Smooth muscle cell of bladder (primary cell): ENCODE measurements at places on chromosomes 2 and 18. TPM values are rescaled to one million over a fixed set of nuclear protein-coding genes. Genes with fewer than 3 reads are reported as not detected.

Gene GKN1
- total RNA-seq, result not detected in 2 replicates

Gene ATL2
- 40.7 and 47.5 TPM in 2 replicates for total RNA-seq

Gene CHRNG
- not detected in 2 replicates for total RNA-seq

Gene PTH2R
- under 0.01 TPM in 1 of 2 replicates, not detected in the other for total RNA-seq

Gene NR4A2
- 0.09 and 1.00 TPM in 2 replicates for total RNA-seq

Gene C18orf54
- total RNA-seq, result 1.1 and 1.3 TPM in 2 replicates

Gene OSR1
- 12.1 and 36.5 TPM in 2 replicates for total RNA-seq

Gene SMYD5
- 12.7 and 17.1 TPM in 2 replicates for total RNA-seq

Gene GALR1
- total RNA-seq, result not detected in 2 replicates

Gene G6PC2
- total RNA-seq, result not detected in 2 replicates

Gene STK25
- 140 and 173 TPM in 2 replicates for total RNA-seq

Gene CASP10
- 6.4 and 9.1 TPM in 2 replicates for total RNA-seq

Gene UPP2
- not detected in 2 replicates for total RNA-seq

Gene ATP6V1C2
- under 0.01 TPM in 1 of 2 replicates, not detected in the other for total RNA-seq

Gene NOP58
- total RNA-seq, result 34.4 and 41.9 TPM in 2 replicates

Gene HOXD13
- total RNA-seq, result 0.09 and 0.28 TPM in 2 replicates

Gene SH3RF3
- total RNA-seq, result 2.6 and 3.7 TPM in 2 replicates

Gene EIF2B4
- 30.0 and 33.3 TPM in 2 replicates for total RNA-seq

Gene FKBP1B
- 7.0 and 9.4 TPM in 2 replicates for total RNA-seq

Gene GCG
- total RNA-seq, result 0.14 TPM in 1 of 2 replicates, not detected in the other

Gene GPR45
- not detected in 2 replicates for total RNA-seq

Gene REG3A
- not detected in 2 replicates for total RNA-seq

Gene PAIP2B
- 0.85 and 0.92 TPM in 2 replicates for total RNA-seq

Gene IL36A
- total RNA-seq, result not detected in 2 replicates

Gene SANBR
- total RNA-seq, result 10.1 and 11.7 TPM in 2 replicates

Gene GPR17
- not detected in 2 replicates for total RNA-seq

Gene CPLX4
- not detected in 2 replicates for total RNA-seq

Gene TFCP2L1
- total RNA-seq, result under 0.01 TPM in 1 of 2 replicates, not detected in the other

Gene CTIF
- total RNA-seq, result 31.4 and 43.4 TPM in 2 replicates

Gene ABCA12
- under 0.01 TPM in 2 replicates for total RNA-seq

Gene FIGN
- total RNA-seq, result 0.43 and 0.65 TPM in 2 replicates

Gene KCNF1
- 0.14 TPM in 1 of 2 replicates, not detected in the other for total RNA-seq

Gene PLEKHH2
- 4.6 and 5.3 TPM in 2 replicates for total RNA-seq

Gene CFAP65
- total RNA-seq, result not detected in 2 replicates

Gene UGT1A4
- not detected in 2 replicates for total RNA-seq

Gene IL1RL1
- 0.14 and 0.18 TPM in 2 replicates for total RNA-seq

Gene LRRC30
- total RNA-seq, result not detected in 2 replicates

Gene SLC4A5
- total RNA-seq, result under 0.01 and 0.14 TPM in 2 replicates

Gene RAB17
- total RNA-seq, result 0.14 and 0.28 TPM in 2 replicates

Gene OR6B2
- total RNA-seq, result not detected in 2 replicates

Gene TUBB8B
- not detected in 2 replicates for total RNA-seq

Gene CABLES1
- total RNA-seq, result 9.4 and 17.5 TPM in 2 replicates

Gene HOXD4
- under 0.01 and 0.18 TPM in 2 replicates for total RNA-seq

Gene GPR35
- 0.28 and 0.74 TPM in 2 replicates for total RNA-seq

Gene ADAM17
- 54.3 and 58.5 TPM in 2 replicates for total RNA-seq

Gene COLEC12
- total RNA-seq, result 29.0 and 79.5 TPM in 2 replicates

Gene MAP4K3
- 40.1 and 46.5 TPM in 2 replicates for total RNA-seq

Gene ADD2
- 0.37 TPM in 1 of 2 replicates, not detected in the other for total RNA-seq

Gene PRR30
- total RNA-seq, result not detected in 2 replicates

Gene SULT1C4
- 0.37 TPM in 1 of 2 replicates, not detected in the other for total RNA-seq

Gene SPP2
- total RNA-seq, result not detected in 2 replicates

Gene ACTR1B
- total RNA-seq, result 42.8 and 51.1 TPM in 2 replicates

Gene SNORC
- total RNA-seq, result 0.57 and 0.92 TPM in 2 replicates

Gene MERTK
- 0.14 and 0.28 TPM in 2 replicates for total RNA-seq

Gene ERBB4
- under 0.01 TPM in 1 of 2 replicates, not detected in the other for total RNA-seq

Gene RNF152
- total RNA-seq, result 10.5 and 14.6 TPM in 2 replicates

Gene TCF23
- total RNA-seq, result not detected in 2 replicates

Gene SETBP1
- total RNA-seq, result 0.85 and 2.8 TPM in 2 replicates

Gene CDH2
- 33.7 and 72.4 TPM in 2 replicates for total RNA-seq
